ENCODE measurements at places on chromosomes 7 and 10.

DNA sequence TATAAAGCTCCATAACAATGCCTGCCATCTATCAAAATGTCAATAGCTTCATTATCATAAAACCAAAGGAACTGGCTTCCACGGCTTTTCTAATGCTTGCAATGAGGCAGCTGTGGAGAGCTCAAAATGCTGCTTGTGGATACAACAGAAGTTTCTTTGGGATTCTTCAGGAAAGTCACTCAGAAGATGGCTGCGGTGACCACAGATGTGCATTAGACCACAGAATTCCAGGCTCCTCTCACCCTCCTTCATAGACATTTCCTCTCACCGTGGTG is 77.2 kb downstream of the CDCA7L start:
- DNase-seq, result no peak

DNA sequence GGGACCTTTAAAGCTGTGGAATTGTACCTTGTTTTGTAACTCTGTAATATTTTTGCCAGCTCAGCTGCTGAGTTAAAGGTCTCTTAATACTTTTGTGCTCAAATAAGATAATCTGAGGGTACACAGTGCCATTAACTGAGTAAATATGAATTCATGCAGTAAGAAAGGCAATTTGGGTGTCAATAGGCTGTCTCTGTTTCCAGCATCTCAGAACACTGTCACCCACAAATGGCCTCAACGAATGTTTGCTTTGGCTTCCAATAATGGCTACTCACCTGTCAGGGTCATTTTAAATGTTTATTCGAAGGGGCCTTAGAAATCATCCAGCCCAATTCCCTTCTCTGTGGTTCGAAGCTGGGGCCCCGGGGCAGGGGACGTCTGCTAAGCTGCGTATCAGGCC is 225.4 kb downstream of the ZMYND11 start:
- no peak for DNase-seq

GRCh38 chr10:103932971-103933370 is 15.0 kb upstream of the STN1 start:
- no peak for DNase-seq

DNA sequence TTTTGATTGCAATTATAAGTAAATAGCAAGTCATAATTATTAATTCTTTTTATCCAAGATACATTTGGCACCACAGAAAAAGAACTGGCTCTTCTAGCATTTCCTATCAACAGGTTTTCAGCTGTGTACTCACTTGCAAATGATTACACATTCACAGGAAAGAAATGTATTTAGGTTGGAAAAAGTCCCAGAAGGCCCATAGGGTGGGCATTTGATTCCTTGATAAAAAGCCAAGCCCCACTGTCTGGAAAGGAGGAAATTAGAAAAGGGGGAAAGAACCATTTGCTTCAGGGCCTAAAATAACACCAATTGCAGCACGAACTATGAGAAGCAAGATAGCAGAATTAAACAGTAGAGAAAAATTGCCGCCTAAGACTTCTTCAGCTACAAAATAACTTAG is 80.8 kb upstream of the COL1A2 start:
- DNase-seq, result no peak

- DNase-seq, result no peak
Observed at GRCh38 chr10:60846173-60846572, 67.9 kb downstream of the CDK1 start.

DNA sequence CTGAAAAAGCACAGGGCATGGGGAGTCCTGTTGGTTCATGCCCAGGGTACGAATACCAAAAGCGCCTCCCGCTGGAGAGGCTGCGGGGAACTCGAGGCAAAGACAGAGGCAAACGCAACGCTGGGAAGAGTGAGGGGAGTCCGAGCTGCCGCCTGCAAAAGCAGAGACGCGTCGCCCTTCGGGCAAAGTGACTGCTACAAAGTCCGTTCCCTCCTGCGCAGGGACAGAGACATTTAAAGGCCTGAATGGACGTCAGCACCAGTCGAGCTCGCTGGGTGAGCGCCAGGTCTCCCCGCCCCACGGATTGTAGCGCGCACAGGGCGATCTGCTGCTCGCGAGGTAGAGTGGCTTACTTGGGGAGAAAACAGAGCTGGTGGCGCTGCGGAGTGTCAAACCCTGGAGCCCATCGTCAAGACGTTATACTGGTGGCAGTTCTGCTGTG is 732.8 kb downstream of the ZWINT start:
- DNase-seq, result no peak

Data from stimulated activated CD8-positive, alpha-beta memory T cell treated with anti-CD3 and anti-CD28 coated beads, Interleukin-4, amount 100 ng/mL, for 4 hours (primary cell).